Activated CD8-positive, alpha-beta memory T cell treated with anti-CD3 and anti-CD28 coated beads for 1 hour (primary cell): ENCODE measurements at places on chromosomes 5 and 9.
A peak's percentile ranks its signal among the peaks of the same experiment; 100 is the strongest.

GRCh38 chr9:125797930-125798329, 50.8 kb downstream of the PBX3 start:
- no peak for DNase-seq

- no peak for DNase-seq
Measured at GRCh38 chr9:74458832-74459231, 38.3 kb upstream of the RORB start.

- DNase-seq, result no peak
Measured at GRCh38 chr5:56490971-56491468, 257.9 kb upstream of the ANKRD55 start.

GRCh38 chr5:40570408-40571129, 109.1 kb upstream of the PTGER4 start:
- DNase-seq, result no peak

- no peak for DNase-seq
Measured at GRCh38 chr9:78014776-78015175, 16.8 kb downstream of the GNAQ start.

DNA sequence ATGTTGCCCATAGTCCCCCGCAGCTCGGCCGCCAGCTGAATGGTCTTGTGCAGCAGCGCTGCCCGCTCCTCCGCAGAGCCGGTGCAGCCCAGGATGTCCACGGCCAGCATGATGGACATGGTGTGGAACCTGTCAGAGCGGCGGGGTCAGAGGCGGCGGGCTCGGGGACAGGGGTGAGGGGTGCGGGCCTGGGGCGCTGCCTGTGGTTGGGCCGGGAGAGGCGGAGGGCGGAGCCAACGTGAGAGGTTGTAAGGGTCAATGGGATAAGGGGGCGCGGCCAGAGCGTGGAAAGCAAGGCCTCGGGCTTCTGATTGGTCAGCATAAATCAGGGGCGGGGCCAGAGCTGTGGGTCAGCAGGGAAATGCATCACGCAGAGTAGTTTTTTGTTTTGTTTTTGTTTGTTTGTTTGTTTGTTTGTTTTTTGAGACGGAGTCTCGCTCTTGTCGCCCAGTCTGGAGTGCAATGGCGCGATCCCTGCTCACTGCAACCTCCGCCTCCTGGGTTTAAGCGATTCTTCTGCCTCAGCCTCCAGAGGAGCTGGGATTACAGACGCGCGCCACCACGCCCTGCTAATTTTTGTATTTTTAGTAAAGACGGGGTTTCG, 6.8 kb upstream of the TOR2A start:
- no peak for DNase-seq

DNA sequence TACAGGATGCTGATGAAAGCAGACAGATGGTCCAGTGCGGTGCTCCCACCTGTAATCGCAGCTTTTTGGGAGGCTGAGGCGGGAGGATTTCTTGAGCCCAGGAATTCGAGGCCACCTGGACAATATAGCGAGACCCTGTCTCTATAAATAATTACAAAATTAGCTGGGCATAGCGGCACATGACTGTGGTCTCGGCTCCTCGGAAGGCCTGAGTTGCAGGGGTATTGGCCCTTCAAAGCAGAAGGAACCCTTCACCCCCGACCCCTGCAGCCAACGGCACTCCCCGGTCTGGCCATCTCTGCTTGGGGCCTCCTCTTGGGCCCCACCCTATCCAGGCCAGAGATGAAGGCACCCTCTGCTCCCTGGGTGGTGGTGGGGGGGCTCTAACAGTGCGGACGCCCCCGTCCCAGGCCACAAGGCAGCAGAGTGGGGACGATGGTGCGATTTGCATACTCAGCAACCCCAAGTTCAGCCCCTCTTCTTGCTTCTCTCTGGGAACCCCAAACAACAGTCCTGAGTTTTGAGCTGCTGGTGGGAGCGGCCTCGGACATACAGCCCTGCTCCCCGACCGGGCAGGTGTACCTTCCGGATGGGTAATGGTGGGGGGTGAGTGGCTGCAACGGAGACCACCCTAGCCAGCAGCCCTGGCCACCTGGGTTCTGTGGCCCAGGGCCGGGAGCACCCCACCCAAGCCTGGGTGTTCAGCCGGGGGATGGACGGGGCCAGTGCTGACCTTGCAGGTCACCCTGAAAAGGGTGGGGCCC, 50.7 kb downstream of the NACC2 start:
- DNase-seq, result no peak

DNA sequence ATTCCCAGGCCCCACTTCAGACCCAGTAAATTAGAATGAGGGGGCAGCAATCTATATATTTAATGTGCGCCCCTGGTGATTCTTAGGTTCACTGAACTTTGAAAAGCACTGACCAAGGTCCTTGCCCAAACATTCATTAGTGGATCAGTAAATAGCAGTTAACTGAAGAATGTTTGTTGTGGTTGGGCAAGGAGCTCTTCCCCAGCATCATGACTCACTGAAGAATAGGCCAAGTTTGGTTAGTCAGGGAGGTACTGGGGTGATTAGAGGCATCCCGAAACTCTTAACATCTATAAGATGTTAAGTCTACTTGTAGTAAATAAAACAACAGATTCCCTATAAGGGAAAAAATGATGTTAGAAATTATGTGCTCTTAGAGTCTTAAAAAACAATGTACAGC, 833 bp upstream of the MROH2B start:
- no peak for DNase-seq

DNA sequence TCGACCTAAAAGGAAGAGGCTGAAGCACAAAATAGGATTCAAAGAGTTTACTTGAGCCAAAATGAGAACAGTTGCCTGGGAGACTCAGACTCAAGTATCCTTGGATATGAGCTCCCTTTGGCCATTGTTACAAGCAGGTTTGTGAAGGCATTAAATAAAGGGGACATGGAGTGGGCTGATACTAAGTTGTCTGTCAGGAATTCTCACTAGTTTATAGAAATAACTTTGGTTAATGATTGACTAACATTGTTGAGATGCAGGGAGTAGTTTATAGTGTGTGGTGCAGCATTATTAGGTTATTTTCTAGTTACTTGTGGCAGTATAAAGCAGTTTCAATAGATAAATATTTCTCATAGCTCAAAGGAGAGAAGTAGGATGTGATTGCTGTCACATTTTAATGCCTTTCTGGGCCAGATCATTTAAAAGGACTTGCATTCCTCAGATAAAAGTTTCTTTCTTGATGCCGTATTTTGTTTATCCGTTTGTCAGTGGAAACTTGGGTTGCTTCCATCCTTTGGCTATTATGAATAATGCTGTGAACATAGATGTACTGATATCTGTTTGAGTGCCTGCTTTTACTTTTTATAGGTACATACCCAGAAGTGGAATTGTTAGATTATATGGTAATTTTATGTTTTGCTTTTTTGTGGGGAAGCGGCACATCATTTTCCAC, 9.1 kb downstream of the AP3S1 start:
- DNase-seq, result no peak

GRCh38 chr9:27548055-27548741, 18.6 kb upstream of the MOB3B start:
- DNase-seq, result no peak

DNA sequence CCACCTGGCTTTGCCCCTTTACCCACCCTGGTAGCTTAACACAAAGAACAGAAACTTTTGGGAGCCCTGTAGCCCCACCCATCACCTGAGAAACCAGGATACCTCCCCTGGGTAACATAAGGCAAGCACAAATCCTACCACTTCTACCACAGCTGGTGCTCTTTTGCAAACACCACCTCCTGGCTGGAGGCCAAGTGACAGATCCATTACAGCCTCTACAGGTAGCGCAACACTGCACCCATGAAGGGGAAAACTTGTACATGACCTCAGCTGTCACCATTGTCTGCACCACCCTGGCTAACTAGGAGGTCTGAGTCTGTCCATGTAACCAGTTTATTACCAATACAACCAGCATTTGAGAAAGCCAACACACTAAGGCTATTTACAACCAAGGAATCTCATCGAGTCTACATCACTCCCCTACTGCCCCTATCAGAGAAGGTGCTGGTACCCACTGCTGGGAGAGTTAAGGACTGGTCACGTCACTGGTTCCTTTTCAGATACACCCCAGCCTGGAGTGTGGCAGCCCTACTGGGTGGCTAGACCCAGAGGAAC, 128.6 kb downstream of the PJA2 start:
- DNase-seq, result no peak

- DNase-seq, result no peak
Measured at GRCh38 chr5:60487476-60487875, 212.5 kb downstream of the DEPDC1B start.

- DNase-seq, result no peak
Measured at GRCh38 chr5:151581347-151581746, 9.8 kb downstream of the FAT2 start.

GRCh38 chr5:163252950-163253349, 184.4 kb upstream of the CCNG1 start:
- DNase-seq, result no peak

DNA sequence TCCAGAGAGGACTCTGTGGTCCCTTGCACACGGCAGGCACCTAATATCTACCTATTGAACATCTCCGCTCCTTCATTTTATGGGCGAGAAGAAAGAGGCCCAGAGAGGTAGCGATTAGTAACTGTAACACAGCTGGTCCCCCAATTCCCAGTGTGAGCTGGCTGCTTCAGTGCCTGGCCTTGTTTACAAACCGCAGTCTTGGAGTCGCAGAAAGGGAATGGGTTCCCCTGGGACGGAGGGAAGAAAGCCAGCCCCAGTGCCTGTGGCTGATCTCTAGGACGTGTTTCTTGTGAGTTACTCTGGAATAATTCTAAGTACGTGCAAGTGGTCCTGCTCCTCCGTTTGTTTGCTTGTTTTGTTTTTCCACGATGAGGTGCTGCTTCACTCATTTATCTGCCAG, 52.0 kb downstream of the CFAP77 start:
- DNase-seq, result no peak

- DNase-seq, result peak; percentile 13
Measured at GRCh38 chr5:139848508-139849100, 53.0 kb downstream of the PSD2 start.

GRCh38 chr5:76180814-76181805, 97.9 kb downstream of the SV2C start:
- DNase-seq, result no peak
